ENCODE measurements at places on chromosomes 1 and 21.

DNA sequence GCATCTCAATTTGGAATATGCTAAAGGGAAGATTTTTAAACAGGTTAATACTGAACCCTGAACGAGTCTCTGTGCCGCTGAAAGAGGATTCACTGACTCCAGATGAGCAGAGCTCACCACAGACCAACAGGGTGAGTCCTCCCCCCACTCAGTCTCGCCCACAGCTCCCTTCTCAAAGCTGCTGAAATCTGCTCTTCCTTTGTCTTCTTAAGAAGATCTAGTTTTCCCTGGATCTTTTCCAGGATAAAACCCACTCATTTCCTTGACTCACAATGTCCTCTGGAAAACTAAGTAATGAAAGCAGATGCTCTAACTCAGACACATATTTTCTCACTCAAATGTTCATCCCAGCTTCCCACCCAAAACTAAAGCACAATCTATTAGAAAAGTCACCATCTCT lies 447.0 kb upstream of the PKN2 start:
- no peak for DNase-seq

DNA sequence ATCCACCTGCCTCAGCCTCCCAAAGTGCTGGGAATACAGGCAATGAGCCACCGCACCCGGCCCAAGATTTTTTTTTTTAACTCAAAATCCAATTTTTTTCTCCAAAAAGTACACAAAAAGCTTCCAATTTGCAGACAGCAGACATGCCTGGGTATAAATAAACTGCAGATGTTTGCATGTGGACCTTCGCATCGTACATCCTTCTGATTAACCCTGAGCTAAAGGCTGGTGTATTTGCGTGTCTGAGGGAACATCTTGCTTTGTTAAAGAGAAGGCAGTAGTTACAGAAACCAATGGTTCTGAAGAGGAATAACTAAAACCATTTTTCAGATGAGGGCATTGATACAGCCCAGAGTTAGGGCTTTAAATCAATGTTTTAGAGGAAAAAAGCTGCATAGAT lies 12.7 kb downstream of the BCAR3 start:
- no peak for DNase-seq

- DNase-seq, result no peak
Observed at GRCh38 chr1:28286111-28286510, 26.8 kb downstream of the SESN2 start.

DNA sequence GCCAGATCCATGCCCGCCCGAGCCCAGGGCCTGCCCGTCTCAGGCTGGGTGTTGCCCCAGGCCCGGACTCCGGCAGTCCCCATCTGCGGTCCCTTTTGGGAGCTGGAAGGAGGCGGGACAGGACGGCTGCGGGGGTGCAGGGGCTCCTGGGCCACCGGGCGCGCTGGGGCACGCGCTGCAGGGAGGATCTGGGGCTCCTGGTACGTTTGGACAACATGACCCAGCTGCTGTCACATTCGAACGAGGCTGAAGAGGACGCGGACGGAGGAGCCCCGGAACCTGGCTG lies 6.6 kb upstream of the CALML6 start:
- no peak for DNase-seq

DNA sequence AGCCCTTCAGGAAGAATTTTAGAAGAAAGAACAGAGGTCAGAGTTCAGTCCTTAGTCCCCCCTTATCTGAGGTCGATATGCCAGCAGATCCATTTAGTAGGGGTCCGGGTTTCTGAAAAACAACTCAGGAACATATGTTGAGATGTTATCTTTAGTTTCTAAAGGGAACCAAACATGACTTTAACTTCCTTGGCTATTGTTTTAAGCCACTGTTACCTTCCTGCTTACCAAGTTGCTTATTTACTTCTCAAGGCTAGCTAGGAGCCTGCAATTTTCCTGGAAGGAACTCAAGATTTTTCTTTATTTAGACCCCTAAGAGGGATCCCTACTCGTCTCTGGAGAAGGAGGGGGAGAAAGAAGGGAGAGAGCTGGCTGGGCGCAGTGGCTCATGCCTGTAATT lies 54.3 kb downstream of the KCNC4 start:
- DNase-seq, result no peak

GRCh38 chr1:30471307-30471706 lies 252.1 kb downstream of the MATN1 start:
- no peak for DNase-seq

DNA sequence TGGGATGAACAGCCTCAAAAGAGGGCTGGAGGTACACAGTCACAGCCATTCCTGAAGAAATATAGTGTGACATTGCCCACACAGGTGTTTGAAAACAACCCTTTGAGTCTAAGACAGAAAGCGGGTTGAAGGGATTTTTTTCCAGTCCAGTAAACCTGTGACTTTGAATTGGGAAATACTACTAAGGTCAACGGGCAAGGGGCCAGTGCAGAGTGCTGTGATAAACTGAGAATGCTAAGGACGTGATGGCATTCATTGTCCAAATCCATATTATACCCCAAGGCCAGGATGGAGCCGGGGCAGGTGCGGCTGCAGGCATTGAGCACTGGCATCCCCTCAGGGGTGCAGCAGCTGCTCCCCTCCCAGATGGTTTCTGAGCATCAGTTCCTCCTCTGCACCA lies 36.6 kb downstream of the KIAA0040 start:
- DNase-seq, result no peak

DNA sequence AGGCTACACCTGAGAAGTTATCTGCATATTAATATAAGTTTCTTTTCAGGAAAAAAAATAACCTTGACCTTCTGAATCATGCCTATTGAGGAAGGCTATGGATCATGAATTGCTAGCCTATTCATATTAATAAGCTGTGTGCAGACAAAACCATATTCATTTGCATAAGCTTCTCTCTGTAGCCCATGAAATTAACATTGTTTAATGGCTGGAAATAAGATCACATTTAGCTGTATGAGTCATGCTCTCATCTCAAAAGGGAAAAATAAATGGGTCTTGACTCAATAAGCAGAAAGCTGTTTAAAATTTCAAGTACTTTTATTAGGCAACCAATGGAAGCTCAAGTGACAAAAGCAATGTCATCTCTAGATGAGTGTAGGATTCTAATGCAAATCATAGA lies 330.0 kb upstream of the DEPDC1 start:
- DNase-seq, result no peak

GRCh38 chr1:194723067-194723466 lies 1536.7 kb upstream of the B3GALT2 start:
- DNase-seq, result no peak

- no peak for DNase-seq
Observed at GRCh38 chr1:65541161-65541560, 120.7 kb downstream of the LEPR start.
